HT1080 (cell line): ENCODE measurements at places on chromosomes 7 and 10. TPM values are rescaled to one million over a fixed set of nuclear protein-coding genes. Genes with fewer than 3 reads are reported as not detected.

- no peak for DNase-seq
These were observed 65.9 kb upstream of the FZD1 start for GRCh38 chr7:91198371-91198770.

GRCh38 chr10:89478739-89479654 lies 56.4 kb downstream of the SLC16A12 start:
- DNase-seq, result no peak

DNA sequence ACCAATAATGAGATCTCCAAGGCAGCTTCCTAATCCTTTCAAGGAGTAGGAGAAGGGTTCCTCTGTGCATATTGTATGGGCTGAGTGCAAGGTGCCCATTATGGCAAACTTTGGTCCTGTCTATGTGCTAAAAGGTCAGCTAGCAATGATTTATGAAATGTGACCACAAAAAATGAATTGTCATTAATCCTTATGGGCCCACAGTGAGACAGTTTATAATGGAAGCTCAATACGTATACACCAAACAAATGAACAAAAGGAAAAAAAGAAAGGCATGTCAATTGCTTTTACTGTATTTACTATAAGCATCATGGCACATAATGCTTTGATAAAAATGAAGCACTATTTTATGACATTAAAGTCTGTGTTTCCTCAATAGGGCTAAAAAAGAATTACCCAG lies 54.5 kb downstream of the ELAPOR2 start:
- no peak for DNase-seq

GRCh38 chr10:133608855-133609254 lies 17.7 kb downstream of the FRG2B start:
- DNase-seq, result peak; percentile 23

GRCh38 chr10:33353334-33353733 lies 18.9 kb upstream of the NRP1 start:
- no peak for DNase-seq

- DNase-seq, result no peak
These were observed 285.5 kb upstream of the TAC1 start for GRCh38 chr7:97446361-97446760.

GRCh38 chr7:27104341-27105058 lies 2.0 kb upstream of the HOXA2 start:
- no peak for DNase-seq

- DNase-seq, result no peak
These were observed 231.0 kb upstream of the PRSS58 start for GRCh38 chr7:142488842-142489241.

The VPS41 gene
- total RNA-seq, result 13.7 and 19.9 TPM in 2 replicates

The DGKB gene
- not detected in 2 replicates for total RNA-seq

The EPO gene
- not detected in 2 replicates for total RNA-seq

The EXOC4 gene
- 37.1 and 39.3 TPM in 2 replicates for total RNA-seq

The PAX4 gene
- not detected in 2 replicates for total RNA-seq

The CYP3A7 gene
- total RNA-seq, result 0.32 and 0.50 TPM in 2 replicates

The ANKRD2 gene
- not detected in 2 replicates for total RNA-seq

The EBLN1 gene
- total RNA-seq, result 0.29 TPM in 1 of 2 replicates, not detected in the other

The GPR85 gene
- 3.2 and 3.5 TPM in 2 replicates for total RNA-seq

The ZNF727 gene
- total RNA-seq, result not detected in 2 replicates

The NHLRC2 gene
- 9.3 and 28.0 TPM in 2 replicates for total RNA-seq
